ENCODE measurements at places on chromosomes 12 and 14. TPM values are rescaled to one million over a fixed set of nuclear protein-coding genes. Genes with fewer than 3 reads are reported as not detected.

PYM1 gene
- 13.7 TPM for total RNA-seq

KRT3 gene
- not detected for total RNA-seq

ADAM21 gene
- not detected for total RNA-seq

- DNase-seq: no peak
These were observed 28.4 kb upstream of the BDKRB2 start for GRCh38 chr14:96176275-96176674.

DNA sequence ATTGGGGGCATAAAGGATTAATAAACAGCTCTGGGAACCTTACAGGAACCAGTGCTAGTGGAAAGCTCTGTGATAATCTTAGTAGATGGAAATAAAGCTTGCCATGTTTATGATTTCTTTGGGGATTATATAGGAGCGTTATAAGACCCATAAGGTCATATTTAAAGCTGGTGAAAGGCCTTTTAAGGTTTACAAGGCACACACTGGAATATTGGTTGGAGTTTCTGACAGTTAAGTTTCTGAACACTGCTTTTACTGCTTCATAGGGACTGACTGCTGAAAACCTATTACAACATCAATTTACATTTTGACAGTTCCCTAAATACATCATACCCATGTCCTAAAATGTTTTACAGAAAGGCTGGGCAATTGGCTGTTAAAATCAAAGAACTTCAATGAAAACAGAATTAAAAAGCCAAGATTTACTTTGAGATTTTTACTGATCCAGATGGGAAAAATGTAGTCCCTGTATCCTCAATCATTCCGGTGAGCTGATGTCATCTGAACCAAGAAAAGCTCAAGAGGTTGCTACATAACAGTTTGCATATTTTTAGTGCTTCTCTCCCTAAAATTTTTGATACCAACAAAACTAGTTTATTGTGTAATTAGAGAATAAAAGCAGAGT lies 153.7 kb upstream of the IGF1 start:
- DNase-seq: no peak

DNA sequence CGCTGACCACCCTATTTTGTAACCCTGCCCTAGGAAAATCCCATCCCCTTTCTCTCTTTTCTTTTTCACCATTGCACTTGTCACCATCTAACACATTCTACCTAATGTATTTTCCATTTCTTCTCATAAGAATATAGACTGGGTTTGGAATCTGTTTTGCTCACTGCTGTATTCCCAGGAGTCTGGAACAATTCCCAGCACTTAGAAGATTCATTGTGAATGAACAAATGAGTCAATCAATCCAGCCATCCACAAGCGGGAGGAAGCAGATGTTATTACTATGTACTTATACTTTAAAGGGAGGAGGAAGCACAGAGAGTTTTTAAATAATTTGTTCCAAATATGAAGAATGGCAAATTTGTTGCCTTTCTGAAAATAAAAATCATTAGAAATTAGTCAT lies 142.1 kb downstream of the KIF21A start:
- DNase-seq: no peak

TMEM116 gene
- 12.8 TPM for total RNA-seq

- no peak for DNase-seq
These were observed 45.2 kb downstream of the OR9K2 start for GRCh38 chr12:55171445-55171844.

DNA sequence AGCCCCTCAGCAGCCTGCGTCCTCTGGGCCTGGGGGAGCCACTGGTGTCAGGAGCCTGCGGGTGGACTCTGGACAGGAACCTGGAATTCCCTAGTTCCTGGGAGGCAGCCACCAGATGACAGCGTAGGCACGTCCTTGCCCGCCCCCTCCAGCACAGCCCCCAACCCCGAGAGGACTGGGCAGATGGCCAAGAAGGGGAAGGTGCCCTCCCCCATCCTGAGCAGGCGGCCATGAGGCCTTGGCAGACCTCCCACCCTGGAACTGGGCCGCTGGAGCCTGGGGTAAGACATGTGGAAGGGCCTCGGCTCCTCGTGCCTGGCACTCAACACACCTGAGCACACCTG lies 60.4 kb upstream of the FBRSL1 start:
- no peak for DNase-seq

DNA sequence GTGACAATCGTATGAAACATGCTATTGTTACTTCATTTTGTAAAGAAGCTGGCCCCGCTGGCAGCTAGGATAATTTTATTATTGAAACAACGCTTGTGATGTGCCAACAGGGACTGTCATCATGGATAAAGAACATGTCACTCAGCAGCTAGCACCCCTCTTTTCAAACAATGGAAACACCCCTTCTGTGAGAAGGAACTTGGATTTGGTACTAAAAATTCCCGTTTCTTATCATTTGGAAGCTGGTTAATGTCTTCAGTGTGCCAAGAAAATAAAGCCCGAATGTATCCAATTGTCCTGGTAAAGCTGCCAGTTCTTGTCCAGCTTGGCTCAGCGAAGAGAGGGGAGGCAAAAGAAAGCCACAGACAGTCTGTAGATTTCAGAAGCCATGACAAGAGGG lies 186.6 kb downstream of the PHLDA1 start:
- no peak for DNase-seq

DNA sequence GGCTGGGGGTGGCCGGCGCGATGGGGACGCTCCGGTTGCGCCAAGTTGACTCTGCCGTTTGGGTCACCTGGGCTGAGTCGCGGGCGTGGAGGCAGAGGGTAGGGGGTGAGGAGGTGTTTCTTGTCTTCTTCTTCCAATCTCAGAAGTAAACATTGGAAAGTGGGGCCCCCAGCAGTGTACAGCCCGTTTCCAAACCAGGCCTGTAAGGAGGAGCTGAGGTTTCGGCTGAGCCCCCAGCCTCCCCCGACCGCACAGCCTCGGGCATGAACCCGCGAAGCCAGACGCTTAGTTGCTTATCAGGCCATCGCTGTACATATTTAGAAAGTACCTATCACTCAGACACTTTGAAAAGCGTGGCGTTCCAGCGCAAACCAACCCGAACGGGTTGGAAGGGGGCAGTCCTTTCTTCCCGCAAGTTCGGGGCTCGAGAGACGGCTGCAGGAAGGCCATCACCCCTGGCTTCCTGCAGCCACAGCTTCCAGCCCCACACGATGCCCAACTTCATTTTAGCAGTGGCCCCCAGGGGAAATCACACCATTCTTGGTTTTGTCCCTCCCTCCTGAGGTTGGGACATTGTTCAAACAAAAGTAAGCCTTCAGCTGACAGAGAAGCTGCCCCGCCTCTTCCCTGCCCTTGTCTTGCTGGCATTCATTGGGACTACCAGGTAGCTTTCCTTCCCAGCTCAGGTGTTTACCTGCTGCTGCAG lies 164.1 kb downstream of the ZFP36L1 start:
- peak; percentile 51 for DNase-seq

DNA sequence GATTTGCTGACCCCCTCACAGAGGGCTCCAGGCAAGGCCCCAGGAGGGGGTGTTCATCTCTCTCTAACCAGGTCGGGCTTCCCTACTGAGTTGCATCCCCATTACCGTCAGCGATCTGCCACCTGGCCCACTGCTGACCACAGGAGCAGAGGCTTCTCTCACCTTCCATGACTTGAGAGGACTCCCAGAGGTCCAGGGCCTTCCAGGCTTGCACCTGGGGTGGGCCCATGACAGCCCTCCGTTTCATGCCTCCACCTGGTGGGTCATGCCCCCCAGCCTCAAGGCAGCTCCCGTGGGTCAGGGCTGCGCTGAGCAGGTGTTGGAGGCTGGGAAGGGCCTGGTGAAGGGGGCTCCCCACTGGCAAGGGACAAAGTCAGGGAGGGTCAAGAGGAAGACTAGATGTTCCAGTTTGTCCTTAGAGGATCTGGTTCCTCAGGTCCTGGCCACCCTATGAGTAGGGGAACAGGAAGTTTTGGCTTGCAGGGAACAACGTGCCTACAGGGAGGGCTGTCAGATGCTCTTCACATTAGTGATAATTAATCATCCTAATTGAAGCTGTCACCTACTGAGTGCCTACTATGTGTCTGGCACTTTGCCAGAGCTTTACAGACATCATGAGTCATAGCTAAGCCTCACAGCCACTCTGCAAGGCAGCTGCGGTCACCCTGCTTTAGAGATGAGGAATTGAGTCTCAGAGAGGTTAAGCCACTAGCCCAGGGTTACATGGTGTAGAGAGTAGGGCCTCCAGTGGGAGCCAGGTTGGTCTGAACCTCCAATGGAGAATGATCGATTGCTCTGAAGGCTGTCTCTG lies 13.8 kb downstream of the NFKBIA start:
- no peak for DNase-seq

GRCh38 chr12:116561181-116561821 lies 2.1 kb downstream of the MAP1LC3B2 start:
- no peak for DNase-seq

GRCh38 chr12:104737113-104737512 lies 221.0 kb downstream of the SLC41A2 start:
- no peak for DNase-seq

GRCh38 chr14:64598404-64598803 lies 48.6 kb downstream of the PPP1R36 start:
- no peak for DNase-seq

DNA sequence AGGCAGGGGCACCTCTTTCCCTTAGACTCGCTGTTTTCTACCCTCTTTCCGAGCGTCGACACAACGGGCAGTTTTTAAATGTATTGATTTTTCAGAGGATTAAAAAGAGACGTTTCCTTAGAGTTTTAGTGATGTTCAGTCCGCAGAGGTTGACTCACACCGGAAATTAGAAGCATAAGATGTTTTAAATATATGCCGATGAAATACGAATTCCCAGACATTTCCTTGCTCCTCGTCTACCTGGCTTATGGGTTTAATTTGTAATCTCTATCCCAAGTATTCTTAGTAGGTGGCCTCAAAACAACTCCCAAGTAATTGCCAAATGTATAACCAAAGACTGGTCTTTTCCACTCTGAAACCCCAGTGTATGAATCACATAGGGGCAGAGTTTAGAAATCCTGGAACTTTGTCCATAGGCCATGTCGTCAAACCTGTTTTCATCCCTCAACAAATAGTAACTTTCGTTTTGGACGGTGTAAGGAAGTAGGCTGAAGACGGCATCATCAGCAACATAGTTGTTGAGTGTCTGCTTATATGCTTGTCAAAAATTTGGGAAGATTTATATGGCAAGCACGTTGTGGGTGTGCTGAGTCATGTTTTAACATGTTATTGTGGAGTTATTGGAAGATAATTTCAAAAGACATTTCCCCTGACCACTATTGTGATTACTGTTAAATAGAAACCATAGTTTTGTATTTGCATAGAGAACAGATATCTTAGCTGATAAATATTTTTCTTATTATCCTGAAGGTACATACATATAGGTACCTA lies 824 bp downstream of the TBK1 start:
- no peak for DNase-seq

GRCh38 chr12:7750350-7750749 lies 3.2 kb upstream of the CLEC4C start:
- DNase-seq: no peak

KCNC2 gene
- total RNA-seq: not detected

GRCh38 chr14:51298895-51299294 lies 58.8 kb downstream of the TMX1 start:
- DNase-seq: no peak

DNA sequence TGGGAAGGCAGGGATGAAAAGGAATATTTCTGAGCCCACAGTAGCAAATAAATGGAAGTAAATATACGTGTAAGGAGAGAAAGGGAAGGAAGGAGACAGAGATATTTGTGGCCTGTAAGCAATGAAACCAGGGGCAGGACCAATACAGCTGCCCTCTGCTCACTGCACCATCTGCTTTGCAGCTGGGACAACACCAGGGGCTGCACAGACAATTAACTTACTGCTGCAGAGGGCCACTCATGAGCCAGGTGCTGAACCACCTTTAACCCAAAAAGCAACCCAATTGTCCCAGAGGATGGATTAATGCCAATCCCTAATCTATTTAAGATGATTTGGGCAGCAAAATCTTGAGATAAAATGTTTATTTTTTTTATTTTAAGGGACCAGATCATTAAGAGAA lies 30.6 kb upstream of the TMX1 start:
- no peak for DNase-seq

Data from CD4-positive, alpha-beta T cell (primary cell).